ENCODE measurements at places on chromosomes 16 and 17.
A peak's percentile ranks its signal among the peaks of the same experiment; 100 is the strongest.

- DNase-seq, result no peak
These were observed 8.5 kb upstream of the MRPL58 start for GRCh38 chr17:75003957-75004355.

DNA sequence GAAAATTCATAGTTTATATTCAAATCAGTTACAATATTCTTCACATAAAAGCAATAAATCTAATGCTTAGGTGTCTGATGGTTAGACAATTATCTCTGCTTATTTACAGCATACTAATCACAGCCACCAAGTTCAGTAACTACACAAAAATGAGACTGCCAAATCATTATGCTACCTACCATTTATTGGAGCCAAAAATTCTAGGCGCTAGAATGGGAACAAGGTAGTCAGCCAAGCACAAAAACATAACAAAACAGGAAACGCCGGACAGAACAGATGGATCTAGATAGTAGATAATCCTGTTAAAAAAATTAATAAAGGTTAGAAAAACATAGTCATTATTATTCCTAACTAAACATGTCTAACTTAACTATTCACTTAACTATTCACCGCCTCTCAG is 3.6 kb downstream of the ARL6IP1 start:
- DNase-seq, result no peak

GRCh38 chr16:51763072-51763661 is 612.1 kb upstream of the SALL1 start:
- no peak for DNase-seq

- no peak for DNase-seq
These were observed 5.3 kb downstream of the TMEM97 start for GRCh38 chr17:28324267-28324745.

DNA sequence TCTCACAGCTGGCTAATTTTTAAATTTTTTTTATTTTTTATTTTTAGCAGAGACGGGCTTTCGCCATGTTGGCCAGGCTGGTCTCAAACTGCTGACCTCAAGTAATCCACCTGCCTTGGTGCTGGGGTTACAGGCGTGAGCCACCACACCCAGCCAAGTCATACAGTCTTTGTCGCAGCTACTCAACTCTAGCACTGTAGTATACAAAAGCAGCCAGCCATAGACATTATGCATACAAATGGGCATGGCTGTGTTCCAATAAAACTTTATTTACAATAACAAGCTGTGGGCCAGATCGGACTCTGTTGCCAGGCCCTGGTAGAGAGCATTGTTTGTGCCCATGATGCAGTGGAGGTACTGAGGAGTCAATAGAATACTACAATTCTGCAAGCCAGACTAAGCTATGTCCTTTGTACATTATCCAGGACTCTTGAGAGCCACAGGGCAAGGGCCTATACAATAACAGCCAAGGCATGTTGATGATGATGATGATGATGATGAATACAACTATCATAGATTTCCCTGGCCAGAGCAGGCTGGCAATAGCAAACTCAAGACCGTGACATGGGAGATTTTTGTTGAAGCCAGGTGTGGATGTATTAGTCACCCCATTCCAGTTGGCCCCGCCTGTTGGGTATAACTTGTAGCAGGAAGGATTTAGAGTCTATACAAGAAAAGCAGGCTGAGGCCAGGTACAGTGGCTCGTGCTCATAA is 101.8 kb downstream of the MYH11 start:
- no peak for DNase-seq

DNA sequence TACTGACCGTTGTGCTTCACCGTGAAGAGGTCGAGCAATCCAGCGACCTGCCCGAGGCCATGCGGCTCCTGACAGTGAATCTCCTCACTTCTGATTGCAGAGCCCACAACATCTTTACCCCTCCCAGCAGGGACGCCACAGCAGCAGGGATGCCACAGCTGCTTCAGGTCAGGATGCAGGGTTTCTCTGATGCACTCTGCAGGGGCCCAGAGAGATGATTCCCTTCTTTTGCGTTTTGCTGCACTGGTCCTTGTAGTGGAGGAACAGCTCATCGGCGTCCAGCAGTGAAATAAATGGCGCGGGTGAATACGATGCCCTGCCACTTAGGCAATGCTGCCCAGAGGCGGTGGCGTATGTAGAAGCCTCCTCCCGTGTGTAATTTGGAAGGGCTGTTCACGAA is 5.6 kb downstream of the KIAA0513 start:
- DNase-seq, result no peak

GRCh38 chr17:31900877-31901276 is 631 bp downstream of the UTP6 start:
- DNase-seq, result no peak

DNA sequence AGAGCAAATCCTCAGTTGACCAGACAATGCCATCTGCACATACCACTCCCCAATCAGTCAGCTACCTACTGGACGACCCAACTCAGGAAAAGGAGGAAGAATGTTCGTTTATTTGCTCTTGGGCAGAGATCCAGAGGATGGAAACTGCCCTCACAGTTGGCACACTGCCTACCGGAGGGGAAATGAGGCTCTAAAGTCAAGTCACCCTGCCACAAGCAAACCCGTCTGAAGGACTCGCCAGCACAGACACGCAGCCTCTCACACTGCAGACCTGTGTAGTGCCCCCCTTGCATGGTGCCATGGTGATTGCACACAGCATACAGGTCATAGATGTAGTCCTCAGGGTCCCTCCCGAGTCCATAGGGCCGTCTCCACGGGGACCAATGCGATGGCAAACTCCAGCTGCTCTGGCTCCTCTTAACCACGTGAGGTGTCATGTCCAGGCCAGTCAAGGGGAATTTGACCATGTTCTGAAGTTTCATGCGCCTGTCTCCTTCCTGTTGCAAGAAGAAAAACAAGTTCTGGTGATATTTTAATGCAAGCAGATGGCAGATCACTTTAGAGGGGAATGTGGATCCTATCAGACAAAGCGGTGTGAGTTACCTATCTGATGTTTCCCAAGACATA is 69.5 kb downstream of the USP31 start:
- peak; percentile 78 for DNase-seq

DNA sequence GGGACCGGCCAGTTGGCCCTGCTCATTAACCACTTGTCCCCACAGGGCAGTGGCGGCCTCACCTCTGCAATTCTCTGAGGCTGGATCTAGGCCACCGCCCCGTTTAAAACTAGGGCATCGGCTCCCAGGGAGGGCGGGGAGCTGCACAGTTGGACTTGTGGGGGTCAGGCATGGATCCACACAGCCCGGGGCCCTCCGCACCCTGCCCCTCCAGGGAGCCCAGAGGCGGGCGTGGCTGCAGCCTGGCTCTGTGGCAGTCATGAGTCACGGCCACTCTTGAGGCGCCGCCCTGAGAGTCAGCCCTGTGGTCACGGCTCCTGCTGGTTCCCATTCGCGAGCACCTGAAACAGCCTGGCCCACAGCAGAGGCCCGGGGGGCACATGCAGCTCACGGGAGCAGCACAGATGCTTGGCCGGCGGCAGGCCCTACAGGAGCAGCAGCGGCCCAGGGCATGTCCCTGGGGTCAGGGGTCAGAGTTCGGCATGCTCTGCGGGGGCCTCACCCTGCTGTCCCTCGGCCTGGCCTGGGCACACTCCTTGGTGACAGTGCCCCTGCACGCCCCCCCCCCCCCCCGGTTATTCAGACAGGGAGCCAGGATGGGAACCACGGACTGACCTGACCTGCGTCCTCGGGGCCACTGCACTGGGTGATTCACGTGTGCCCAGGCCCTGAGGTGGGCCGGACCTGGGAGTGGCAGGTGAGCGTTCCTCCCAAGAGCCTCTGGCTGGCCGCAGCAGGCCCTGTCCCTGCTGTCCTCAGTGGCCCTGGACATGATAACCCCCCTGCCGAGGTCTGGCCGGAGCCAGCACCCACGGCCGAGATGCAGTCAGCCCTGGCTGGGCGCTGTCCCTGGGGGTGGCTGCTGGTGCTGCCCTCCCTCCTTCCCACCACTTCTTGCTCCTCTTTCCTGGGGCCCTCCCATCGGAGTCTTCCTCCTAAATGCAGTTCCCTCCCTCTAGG is 8.2 kb downstream of the CAPN15 start:
- DNase-seq, result peak; percentile 87

GRCh38 chr16:69935740-69936139 is 15.4 kb upstream of the CLEC18A start:
- no peak for DNase-seq

DNA sequence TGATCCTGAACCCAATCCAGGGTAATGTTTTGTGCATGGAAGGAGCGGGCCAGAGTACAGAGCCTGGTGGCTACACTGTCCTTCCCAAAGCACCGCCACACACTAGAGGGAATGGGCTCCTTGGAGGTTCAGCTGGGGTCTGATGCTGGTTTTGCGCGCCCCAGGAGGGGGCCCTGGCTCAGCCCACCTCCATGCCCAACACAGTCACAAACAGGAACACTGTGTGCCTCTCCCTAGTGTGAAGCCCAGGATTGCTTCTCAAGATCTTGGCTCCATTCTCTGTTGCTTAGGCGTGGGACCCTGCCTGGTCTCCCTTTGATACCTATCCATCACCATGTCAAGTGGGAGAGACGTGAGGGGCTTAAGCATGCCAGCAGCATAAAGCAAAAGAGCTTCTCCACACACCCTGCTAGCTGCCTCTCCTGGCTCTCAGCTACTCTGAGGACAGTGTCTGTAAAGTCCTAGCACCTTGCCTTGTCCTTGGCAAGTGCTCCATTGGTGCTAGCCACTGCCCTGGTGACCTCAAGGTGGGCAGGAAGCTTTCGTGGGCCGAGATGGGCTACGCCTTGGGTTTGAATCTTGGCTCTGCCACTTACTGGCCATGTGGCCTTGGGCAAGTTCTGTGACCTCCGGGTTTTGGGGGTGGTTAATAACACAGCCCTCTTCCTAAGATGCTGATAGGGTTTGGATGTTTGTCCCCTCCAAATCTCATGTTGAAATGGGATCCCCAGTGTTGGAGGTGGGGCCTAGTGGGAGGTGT is 122.2 kb downstream of the C16orf78 start:
- no peak for DNase-seq

DNA sequence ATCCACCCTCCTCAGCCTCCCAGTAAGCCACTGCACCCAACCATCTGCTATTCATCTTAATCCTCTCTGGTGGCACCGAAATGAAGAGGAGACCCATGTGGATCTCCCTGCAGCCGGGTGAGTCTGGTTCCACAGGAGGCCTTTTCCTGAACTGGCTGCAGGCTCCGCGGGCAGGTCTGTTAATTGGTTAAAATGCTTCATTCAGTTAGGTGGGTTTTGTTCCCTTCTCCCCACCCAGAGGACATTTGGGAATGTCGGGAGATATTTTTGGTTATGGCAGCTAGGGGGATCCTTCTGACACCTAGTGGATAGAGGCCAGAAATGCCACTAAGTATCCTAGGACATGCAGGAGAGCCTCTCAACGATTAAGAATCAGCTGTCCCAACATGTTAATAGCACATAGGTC is 16.7 kb downstream of the C16orf54 start:
- DNase-seq, result no peak

DNA sequence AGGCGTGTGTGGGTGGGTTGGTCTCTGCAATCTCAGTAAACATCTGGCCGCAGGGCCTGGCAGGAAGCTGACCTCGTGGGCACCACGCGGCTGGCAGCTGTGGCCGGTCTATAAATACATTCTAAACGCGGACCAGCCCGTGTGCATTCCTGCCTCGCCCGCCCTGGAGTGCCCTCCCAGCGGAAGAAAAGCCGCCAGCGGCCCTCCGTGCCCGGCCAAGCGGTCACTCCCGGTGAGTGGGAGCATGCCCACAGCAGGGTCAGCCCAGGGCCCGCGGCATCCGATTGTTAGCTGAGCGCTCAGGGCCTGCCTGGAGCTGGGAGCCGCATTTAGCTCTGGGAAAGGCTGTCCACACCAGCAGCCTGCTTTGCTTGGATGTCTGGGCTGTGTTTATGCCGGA is 10.3 kb downstream of the ZNF469 start:
- DNase-seq, result no peak

DNA sequence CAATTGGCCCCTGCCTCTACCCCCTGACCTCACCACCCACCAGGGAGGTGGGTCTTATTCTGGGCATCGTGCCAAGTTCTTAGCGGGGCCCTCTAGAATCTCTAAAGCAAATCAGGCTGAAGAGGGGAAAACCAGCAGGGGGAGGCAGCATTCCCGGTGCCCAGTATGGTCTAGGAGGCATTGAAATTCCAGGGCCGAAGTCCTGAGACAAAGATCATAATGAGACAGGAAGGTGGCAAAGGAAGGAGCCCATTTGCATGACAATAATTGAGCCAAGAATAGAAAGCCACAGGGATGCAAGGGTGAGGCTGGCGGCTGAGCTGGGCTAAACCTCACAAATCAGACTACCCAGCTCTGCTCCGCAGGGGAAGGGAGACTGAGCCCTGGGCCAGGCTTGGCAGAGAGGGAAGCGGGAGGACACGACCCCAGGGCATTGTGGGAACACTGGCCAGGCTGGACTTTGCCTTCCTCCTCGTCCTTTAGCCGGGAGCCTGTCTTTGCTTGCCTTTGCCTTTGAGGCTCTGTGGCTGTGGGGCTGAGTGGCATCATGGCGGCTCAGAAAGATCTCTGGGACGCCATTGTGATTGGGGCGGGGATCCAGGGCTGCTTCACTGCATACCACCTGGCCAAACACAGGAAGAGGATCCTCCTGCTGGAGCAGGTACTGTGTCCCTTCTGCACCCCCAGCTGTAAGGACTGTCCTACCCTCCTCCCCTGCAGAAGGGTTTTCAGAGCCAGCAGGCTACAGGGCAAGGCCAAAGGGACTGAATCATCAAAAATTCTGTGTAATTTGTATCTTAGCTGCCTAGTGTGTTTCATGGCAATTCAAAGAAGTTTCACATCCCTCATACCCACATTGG is at the start of gene PIPOX:
Gene PIPOX (plus strand): TSS at position 463 of the 860 bp plus-strand sequence. CDS start 85 bp downstream, at position 548.
- no peak for DNase-seq

DNA sequence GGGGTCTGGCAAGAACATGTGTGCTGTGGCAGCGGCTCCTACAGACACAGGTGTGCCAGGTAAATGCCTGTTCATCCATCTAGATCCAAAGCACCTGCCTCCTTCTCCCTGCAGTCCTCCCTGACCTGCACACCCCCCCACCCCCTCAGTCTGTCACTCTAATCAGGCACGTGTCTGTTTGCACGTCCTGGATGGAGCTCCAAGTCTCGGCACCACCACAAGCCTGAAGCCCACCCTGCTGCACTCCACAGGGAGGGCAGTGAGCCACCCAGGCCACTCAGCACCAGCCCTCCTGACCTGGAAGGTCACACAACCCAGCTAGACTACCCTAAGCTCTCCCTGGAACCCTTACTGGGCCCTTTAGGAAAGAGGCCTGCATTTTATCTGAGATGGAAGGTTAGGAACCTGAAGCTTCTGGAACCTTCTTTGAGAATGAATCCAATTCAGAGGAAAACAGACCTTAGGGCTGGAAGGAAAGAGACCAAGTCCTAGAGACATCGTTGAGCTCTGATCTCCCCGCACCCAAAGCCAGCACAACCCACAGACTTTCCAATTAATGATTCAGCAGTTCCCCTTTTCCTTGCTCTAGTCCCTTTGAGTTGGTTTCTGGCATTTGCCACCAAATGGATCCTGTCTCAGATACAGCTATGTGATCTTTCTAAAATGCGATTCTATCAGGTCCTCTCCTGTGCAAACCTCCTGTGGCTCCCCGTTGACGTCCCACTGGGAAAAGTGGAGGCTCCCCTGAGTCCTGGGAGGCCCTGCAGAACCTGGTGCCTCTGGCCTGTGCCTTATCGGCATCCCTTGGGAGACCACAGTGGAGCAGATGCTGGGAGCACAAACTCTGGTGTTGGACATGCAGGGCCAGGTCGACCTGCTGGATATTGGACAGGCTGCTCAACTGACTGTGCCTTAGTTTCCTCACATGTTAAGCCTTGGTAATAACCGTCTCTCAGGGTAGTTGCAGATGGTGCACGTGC is 67.9 kb downstream of the PRMT7 start:
- DNase-seq, result no peak
